ENCODE measurements at places on chromosomes 6 and 20.

DNA sequence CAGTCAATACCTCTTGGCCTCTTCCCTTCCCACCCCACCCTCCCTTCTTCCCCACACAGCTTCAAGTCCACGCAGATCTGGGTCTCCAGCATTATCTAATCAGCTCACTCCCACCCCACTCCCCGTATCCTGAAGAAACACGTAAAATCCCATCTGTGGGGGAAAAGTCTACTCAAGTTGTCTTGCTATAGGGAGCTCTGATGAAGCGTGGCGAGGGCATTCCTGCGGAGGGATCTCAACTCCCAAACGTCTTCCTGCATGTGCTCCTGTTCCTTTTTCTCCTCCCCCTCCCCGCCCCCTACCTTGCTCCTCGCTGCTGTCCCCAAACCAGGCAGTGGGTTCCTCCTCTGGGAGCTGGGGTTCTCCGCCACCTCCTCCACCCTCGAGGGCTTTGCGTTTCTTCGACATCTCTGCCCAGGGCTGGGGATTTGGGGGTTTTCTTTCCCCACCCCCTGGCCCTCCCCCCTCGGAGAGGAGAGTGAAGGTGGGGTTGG, 181.8 kb downstream of the TBXT start:
- DNase-seq: no peak

- DNase-seq: no peak
Measured at GRCh38 chr20:10696650-10697049, 22.9 kb upstream of the JAG1 start.

GRCh38 chr6:23989885-23990533, 136.0 kb upstream of the NRSN1 start:
- no peak for DNase-seq

DNA sequence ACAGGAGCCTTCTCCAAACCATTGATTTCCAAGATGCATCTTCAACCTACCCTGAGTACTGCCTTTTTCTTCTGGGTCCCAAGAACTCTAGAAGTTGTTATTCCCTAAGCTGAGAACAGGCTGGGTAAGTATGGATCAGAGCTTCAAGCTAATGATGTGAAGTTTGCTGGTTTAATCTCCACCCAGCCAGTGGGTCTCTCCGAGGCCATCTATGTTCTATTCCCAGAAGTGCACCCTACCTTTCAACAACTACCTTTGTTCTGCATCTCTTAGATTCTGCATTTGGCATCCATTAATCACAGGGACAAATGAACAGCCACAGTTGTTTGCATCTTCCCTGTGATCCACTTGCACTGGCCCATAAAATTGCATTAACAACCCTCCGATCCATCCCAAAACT, 246.2 kb downstream of the HIVEP2 start:
- DNase-seq: no peak

- DNase-seq: no peak
Measured at GRCh38 chr6:17673543-17674254, 33.0 kb downstream of the NUP153 start.

DNA sequence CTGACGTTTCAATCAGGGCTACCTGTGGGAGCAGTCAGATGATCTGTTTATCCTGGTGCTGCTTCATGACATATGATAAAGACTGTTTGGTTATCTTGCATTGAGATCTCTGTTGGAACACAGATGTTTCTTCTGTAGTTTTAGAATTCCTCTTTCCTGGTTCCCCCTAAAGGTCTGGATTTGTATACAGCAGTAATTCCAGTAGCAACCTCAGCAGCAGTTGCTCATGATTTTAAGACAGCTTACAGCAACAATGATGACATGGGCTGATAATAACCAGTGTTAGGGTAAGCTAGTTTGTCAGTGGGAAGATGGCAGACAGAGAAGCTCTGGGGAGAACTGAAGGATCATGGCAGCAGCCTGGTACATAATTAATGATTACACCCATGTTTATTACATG, 439.4 kb downstream of the PHF3 start:
- no peak for DNase-seq

GRCh38 chr6:39295611-39296011, 18.6 kb downstream of the KCNK17 start:
- no peak for DNase-seq

GRCh38 chr6:20115246-20115980, 96.9 kb downstream of the MBOAT1 start:
- DNase-seq: no peak

- no peak for DNase-seq
Measured at GRCh38 chr6:45592991-45593390, 215.3 kb upstream of the SUPT3H start.

Data from effector memory CD8-positive, alpha-beta T cell (primary cell).